ENCODE measurements at places on chromosomes 13 and 19. TPM values are rescaled to one million over a fixed set of nuclear protein-coding genes. Genes with fewer than 3 reads are reported as not detected.

DNA sequence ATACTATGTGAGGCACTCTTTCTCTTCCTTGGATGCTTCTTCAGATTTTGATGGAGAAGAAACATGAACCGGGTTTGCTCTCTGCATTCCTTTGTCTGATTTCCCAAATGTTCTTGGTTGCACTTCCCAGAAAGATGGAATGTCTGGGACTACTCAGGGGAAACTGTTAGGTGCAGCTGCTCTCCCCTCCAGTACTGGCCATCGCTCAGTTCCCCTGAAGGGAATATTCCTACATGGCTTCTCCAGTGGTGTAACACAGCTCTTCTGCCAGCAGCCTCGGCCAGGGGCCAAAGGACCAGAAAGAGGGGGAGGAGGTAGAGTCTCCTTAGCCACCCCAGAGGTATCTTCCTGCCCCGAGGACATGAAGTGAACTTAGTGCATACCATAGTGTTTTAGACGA is 33.5 kb upstream of the SPRY2 start:
- H3K4me1 ChIP-seq = no peaks in the 10 kb centered on the region
- no peak overlapping the region for H3K4me3 ChIP-seq
- no peak overlapping the region for H3K27ac ChIP-seq
- no peaks in the 10 kb centered on the region for H3K36me3 ChIP-seq
- peak; percentile 39 for DNase-seq

- H3K27me3 ChIP-seq = no peaks in the 10 kb centered on the region
- no peaks in the 10 kb centered on the region for H3K36me3 ChIP-seq
- no peak for DNase-seq
- H3K4me3 ChIP-seq = peak overlapping the region; percentile 58
- no peaks in the 10 kb centered on the region for H3K4me1 ChIP-seq
- H3K27ac ChIP-seq = no peak overlapping the region
These were observed 346.5 kb downstream of the ZNF536 start for GRCh38 chr19:30718707-30719106.

GRCh38 chr13:40508127-40508526 is 158.3 kb downstream of the FOXO1 start:
- H3K27me3 ChIP-seq = no peaks in the 10 kb centered on the region
- no peak overlapping the region for H3K4me3 ChIP-seq
- no peaks in the 10 kb centered on the region for H3K36me3 ChIP-seq
- no peak for DNase-seq
- no peaks in the 10 kb centered on the region for H3K4me1 ChIP-seq

The ZNF177 gene
- total RNA-seq = 4.8 TPM

DNA sequence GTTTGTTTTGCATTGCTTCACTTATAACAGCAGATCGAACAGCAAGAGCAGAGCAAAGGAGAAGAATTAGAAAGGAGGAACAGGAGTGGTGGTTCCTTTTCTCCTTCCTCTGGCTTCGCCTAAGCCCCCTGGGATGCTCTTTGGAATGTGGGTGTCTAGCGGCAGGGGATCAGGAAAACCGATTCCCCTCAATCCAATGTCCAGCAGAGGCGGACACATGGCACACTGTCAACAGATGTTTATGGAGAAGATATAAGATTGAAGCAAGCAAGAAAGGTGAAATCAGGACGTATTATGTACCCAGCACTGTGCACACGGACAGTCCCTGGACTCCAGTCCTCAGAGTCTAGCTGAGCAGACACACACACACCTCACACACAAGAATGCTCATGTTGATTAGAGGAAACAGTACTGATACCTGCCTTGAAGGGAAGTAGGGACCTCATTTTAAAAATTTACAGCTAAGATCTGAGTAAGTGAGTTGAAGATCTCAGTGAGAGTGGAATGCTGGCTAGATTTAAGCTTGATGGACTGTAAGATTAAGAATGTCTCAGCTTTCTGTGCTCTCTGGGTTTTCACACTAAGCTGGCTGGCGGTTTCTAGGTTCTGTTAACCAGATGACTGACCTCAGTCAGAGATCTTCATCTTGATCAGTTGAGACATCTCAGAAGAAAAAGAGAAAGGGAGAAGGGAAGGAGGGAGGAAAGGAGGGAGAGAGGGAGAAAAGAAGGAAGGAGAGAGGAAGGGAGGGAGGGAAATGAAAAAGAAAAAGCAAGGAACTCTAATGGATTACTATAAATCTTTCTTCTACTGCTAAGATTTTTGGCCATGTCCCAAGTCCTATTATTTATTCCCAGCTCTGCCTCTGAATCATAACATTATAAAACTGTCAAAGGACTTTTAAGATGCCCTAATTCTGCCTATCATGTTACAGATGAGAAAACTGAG is 44.8 kb downstream of the FLT1 start:
- no peaks in the 10 kb centered on the region for H3K4me1 ChIP-seq
- H3K27ac ChIP-seq = no peak overlapping the region
- no peaks in the 10 kb centered on the region for H3K27me3 ChIP-seq
- no peak for DNase-seq
- no peaks in the 10 kb centered on the region for H3K36me3 ChIP-seq

GRCh38 chr19:56266051-56266450 is 6.5 kb upstream of the EDDM13 start:
- no peak for DNase-seq
- no peaks in the 10 kb centered on the region for H3K4me1 ChIP-seq
- no peaks in the 10 kb centered on the region for H3K36me3 ChIP-seq
- no peak overlapping the region for H3K27ac ChIP-seq
- H3K4me3 ChIP-seq = no peak overlapping the region

- no peak for DNase-seq
- H3K27ac ChIP-seq = no peak overlapping the region
- H3K27me3 ChIP-seq = no peaks in the 10 kb centered on the region
These were observed 14.6 kb downstream of the ZNF254 start for GRCh38 chr19:24101459-24102115.

DNA sequence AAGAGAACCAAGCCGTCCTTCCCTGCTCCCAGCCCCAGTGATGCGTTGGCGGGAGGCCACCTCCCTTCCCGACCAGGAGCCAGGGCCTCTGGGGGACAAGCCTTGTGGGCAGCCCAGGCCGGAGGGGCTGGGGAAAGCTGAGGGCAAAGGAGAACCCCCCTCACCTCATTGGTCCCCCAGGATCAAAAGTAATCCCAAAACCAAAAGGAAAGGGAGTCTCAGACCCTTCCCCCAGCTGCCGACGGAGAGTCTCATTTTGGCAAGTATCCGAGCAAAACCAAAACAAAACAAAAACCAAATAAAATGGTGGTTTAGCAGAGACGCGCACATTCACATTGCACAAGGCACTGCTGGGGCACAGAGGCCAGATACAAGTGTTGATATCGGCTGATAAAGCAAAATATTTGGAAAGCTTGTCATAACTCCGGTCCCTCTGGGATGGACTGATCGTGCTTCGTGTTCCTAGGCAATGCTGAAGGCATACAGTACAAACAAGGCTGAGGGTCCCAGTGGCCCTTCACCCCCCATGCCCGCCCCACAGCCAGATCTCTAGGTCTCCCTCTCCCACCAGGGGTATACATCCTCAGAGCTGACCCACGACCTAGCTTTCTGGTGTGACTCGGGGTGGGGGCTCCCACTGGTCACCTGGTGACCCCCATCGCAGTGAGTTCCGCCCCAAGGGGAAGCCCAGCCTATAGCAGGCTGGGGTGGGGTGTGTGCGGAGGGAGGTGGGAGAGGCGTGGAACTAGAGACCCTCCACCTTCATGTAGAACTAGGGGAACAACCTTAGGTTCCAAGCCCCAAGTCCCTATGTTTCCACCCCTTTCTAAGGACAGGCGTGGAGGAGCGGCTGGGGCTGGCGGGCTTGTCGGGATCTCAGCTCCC is 2.1 kb downstream of the CEBPA start:
- no peaks in the 10 kb centered on the region for H3K27me3 ChIP-seq
- DNase-seq = no peak
- no peak overlapping the region for H3K27ac ChIP-seq
- peaks cover 10% of the 10 kb centered on the region for H3K4me1 ChIP-seq

DNA sequence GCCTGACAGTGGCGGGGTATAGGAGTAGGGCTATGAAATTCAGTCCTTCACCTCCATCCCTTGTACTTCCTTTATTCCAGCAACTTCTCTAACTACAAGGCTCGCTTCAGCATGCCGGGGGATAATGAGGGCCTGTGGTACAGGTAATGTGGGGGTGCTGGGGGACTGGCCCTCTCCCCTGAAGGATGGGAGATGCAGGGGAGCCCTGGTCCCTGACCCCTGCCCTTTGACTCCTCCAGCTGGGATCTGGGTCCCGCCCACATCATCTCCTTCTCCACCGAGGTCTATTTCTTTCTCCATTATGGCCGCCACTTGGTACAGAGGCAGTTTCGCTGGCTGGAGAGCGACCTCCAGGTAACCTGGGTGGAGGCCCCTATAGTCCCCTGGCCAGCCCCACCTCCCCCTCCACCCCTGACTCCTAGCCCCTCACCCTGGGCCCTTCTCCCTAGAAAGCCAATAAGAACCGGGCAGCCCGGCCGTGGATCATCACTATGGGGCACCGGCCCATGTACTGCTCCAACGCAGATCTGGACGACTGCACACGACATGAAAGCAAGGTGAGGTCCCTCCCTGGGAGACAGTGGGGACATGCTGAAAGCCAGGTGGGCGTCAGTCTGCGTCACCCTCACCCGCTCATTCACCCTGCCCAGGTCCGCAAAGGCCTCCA is 16.5 kb downstream of the ACP7 start:
- H3K4me3 ChIP-seq = no peak overlapping the region
- no peaks in the 10 kb centered on the region for H3K4me1 ChIP-seq
- no peak for DNase-seq
- H3K36me3 ChIP-seq = no peaks in the 10 kb centered on the region
- H3K27ac ChIP-seq = no peak overlapping the region

- peaks cover 4% of the 10 kb centered on the region for H3K4me1 ChIP-seq
- DNase-seq = no peak
- no peaks in the 10 kb centered on the region for H3K27me3 ChIP-seq
- H3K36me3 ChIP-seq = no peaks in the 10 kb centered on the region
- no peak overlapping the region for H3K27ac ChIP-seq
These were observed 56.4 kb downstream of the NUFIP1 start for GRCh38 chr13:44932850-44933251.

GRCh38 chr19:6023085-6023682 is 45.2 kb upstream of the RANBP3 start:
- H3K4me3 ChIP-seq = no peak overlapping the region
- H3K27ac ChIP-seq = no peak overlapping the region
- H3K27me3 ChIP-seq = no peaks in the 10 kb centered on the region
- H3K4me1 ChIP-seq = peaks cover 3% of the 10 kb centered on the region
- no peak for DNase-seq
- no peaks in the 10 kb centered on the region for H3K36me3 ChIP-seq

- H3K36me3 ChIP-seq = no peaks in the 10 kb centered on the region
- no peak for DNase-seq
- no peaks in the 10 kb centered on the region for H3K27me3 ChIP-seq
These were observed 59.8 kb upstream of the MEDAG start for GRCh38 chr13:30846311-30846710.

The ZNF541 gene
- 0.92 TPM for total RNA-seq

The CYP2F1 gene
- total RNA-seq = not detected

GRCh38 chr13:45861322-45861721 is 9.8 kb upstream of the SIAH3 start:
- no peak overlapping the region for H3K27ac ChIP-seq
- DNase-seq = no peak
- H3K4me3 ChIP-seq = no peak overlapping the region
- H3K27me3 ChIP-seq = no peaks in the 10 kb centered on the region

GRCh38 chr19:16605553-16605994 is 22.4 kb downstream of the MED26 start:
- no peaks in the 10 kb centered on the region for H3K27me3 ChIP-seq
- peaks cover 13% of the 10 kb centered on the region for H3K4me1 ChIP-seq
- H3K27ac ChIP-seq = no peak overlapping the region
- no peak overlapping the region for H3K4me3 ChIP-seq
- H3K36me3 ChIP-seq = no peaks in the 10 kb centered on the region

DNA sequence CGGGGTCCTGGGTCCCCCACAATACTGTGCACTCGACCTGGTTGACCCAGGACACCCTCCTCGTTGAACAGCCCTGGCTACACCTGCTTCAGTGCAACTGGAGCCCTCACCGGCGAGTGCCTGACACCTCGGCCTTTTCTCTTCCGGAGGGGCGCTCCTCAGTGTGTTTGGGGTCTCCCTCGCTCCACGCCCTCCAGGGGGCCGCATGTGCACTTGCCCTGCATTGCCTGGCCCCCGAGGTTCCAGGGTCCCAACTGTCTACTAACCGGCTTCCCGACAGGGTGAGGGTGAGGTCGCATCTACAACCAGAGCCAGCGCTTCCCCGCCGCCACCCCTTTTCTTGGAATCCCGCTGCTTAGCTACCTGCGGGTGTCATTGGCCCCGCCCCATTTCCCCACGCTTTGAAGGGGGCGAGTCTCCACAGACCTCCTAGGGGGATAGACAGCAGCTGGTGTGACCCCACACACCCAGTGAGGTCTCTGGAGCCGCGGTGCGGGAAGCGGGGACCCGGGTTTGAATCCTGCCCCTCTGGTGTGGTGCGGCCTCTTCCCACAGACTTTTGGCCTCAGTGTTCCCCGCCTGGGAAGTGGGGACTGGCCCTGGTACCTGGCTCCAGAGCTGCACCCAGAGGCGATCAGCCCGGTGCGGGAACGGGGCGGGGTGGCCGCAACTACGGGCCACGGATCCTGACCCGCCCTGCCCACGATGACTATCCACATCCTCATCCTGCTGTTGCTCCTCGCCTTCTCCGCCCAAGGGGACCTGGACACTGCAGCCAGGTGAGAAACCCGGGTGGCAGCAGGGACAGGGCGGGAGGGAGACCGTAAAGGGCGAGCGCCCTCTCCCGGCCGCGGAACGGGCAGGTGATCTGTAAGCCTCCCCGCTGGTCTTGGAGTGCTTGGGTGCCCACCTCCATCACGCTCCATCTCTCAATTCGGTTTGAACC is at the start of gene ADM5:
Gene ADM5 (plus strand): TSS at position 462 of the 946 bp plus-strand sequence. CDS start 244 bp downstream, at position 706.
- peak within 1 kb of the TSS; percentile 8 for H3K27ac ChIP-seq
- H3K4me3 ChIP-seq = peak within 1 kb of the TSS; percentile 39
- peak; percentile 68 for DNase-seq
- H3K4me1 ChIP-seq = no peaks in the 10 kb centered on the region
- H3K36me3 ChIP-seq = no peaks in the 10 kb centered on the region

DNA sequence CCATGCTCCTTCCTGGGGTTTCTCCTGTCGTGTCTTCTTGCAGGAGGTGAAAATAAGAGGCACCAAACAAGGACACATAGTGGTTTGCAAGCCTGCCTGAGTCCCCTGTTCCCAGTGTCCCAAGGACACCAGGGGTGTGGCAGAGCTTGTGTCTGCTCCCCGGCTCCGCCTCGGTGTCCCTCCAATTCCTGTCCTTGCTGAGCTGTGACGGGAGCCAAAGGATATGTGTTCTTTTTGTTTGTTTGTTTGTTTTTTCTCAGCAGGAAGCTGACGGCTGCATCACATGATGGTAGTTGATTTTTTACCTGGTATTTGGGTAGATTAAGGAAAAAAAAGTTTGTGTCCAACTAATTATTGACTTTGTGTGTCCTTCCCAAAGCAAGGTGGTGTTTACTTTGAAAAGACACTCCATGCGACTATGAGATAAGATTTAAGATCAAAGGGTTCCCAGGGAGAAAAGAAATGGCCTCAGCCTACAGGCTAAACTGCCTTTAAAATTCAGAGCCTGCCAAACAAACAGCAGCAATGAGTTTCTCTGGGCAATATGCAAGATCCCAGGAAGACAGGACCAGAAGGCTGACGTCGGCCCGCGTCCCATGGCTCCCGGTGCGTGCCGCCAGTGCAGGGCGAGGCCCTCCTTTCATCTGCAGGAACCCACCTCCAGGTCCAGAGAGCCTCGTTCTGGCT is 50.8 kb upstream of the XPO4 start:
- no peaks in the 10 kb centered on the region for H3K4me1 ChIP-seq
- H3K36me3 ChIP-seq = no peaks in the 10 kb centered on the region
- no peak overlapping the region for H3K4me3 ChIP-seq
- no peak overlapping the region for H3K27ac ChIP-seq
- no peaks in the 10 kb centered on the region for H3K27me3 ChIP-seq
- DNase-seq = no peak

The ONECUT3 gene
- not detected for total RNA-seq

The NLRP7 gene
- total RNA-seq = not detected
